Stimulated activated CD8-positive, alpha-beta memory T cell treated with anti-CD3 and anti-CD28 coated beads, Interleukin-7, amount 100 ng/mL, for 4 hours (primary cell): ENCODE measurements at places on chromosomes 12 and 14.

DNA sequence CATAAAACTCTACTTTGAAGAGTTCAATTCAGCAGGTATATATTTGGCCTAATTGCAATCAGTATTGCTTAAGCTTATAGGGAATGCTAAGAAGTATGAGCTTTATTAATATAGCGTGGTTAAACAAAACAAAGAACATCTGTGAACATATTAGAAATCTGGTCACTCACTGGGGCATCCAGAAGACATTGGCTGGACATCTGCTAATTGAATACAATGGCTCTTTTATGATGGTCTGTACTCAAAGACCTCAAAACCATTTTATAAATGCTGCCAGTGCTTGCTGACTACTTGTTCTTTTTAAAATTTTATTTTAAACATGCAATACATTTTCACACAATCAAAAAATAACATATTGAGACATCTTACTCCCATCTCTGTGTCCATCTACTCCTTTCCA lies 173.0 kb downstream of the STXBP6 start:
- no peak for DNase-seq

GRCh38 chr14:77098529-77099353 lies 683 bp downstream of the CIPC start:
- no peak for DNase-seq

- no peak for DNase-seq
Observed at GRCh38 chr12:27385766-27386564, 53.3 kb downstream of the BMAL2 start.

DNA sequence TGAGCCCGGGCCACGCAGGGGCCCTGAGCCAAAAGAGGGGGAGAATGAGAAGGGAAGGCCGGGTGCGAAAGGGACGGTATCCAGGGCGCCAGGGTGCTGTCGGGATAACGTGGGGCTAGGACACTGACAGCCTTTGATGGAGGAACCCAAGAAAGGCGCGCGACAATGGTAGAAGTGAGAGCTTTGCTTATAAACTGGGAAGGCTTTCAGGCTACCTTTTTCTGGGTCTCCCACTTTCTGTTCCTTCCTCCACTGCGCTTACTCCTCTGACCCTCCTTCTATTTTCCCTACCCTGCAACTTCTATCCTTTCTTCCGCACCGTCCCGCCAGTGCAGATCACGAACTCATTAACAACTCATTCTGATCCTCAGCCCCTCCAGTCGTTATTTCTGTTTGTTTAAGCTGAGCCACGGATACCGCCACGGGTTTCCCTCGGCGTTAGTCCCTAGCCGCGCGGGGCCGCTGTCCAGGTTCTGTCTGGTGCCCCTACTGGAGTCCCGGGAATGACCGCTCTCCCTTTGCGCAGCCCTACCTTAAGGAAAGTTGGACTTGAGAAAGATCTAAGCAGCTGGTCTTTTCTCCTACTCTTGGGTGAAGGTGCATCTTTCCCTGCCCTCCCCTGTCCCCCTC lies 3.0 kb downstream of the SSTR1 start:
- no peak for DNase-seq

- no peak for DNase-seq
Observed at GRCh38 chr14:100891501-100892445, 11.7 kb downstream of the RTL1 start.
